Mesothelial cell of epicardium (in vitro differentiated cells): ENCODE measurements at places on chromosomes 1 and 21.

DNA sequence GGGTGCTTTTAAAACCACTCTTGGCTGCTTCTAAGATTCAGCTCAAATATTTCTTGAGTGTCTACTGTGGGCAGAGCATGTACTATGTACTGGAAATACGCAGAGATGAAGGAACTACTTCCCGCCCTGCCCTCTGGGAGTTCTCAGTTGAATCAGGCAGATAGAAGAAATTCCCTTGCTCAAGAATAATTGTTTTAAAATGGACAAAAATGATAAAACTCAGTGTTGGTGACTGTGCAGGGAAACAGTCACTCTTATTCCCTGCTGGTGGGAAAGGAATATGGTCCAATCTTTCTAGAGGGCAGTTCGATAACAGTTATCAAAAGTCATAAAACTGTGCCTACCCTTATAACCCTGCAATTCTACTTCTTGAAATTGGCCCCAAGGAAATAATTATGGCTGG, 16.9 kb upstream of the GRHL3 start:
- no peak for DNase-seq

- no peak for DNase-seq
Measured at GRCh38 chr1:239394107-239394506, 7.7 kb downstream of the CHRM3 start.

DNA sequence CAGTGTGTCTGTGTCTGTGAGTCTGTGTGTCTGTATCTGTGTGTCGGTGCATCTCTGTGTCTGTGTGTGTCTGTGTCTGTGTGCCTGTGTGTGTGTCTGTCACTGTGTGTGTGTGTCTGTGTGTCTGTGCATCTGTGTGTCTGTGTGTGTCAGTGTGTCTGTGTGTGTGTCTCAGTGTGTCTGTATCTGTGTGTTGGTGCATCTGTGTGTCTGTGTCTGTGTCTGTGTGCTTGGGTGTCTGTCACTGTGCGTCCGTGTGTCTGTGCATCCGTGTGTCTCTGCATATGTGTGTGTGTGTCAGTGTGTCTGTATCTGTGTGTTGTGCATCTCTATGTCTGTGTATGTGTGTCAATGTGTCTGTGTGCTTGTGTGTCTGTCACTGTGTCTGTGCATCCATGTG, 44.7 kb upstream of the POFUT2 start:
- no peak for DNase-seq

DNA sequence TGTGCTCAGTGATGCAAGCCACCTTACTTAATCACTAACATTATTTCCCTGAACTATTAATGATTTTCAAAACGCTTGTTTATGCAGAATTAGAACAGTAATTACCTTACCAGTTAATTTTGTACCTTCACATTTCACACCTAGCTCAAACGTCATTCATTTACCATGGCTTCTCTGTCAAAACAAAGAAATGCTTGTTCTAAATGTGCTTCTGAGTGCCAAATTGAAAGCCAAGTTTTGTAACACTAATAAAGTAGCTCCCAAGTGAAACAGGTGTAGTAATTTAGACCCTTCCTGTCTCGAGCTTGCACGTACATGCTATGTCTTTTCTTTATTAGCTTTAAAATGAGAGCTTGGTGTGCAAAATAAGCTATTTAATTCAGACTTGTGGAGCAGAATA, 533.7 kb upstream of the PKN2 start:
- DNase-seq = no peak

DNA sequence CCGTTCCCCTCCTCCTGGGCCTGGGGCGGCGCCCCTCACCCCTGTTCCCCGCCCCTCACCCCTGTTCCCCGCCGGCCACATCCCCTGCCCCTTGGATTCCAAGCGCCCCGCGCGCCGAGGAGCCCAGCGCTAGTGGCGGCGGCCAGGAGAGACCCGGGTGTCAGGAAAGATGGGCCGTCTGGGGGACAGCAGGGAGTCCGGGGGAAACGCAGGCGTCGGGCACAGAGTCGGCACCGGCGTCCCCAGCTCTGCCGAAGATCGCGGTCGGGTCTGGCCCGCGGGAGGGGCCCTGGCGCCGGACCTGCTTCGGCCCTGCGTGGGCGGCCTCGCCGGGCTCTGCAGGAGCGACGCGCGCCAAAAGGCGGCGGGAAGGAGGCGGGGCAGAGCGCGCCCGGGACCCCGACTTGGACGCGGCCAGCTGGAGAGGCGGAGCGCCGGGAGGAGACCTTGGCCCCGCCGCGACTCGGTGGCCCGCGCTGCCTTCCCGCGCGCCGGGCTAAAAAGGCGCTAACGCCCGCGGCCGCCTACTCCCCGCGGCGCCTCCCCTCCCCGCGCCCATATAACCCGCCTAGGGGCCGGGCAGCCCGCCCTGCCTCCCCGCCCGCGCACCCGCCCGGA, at the start of gene TP73:
Gene TP73, plus strand, starts transcription at position 587 of the 618 bp plus-strand sequence. CDS start 29,850 bp downstream, outside the sequence.
- no peak for DNase-seq

- no peak for DNase-seq
Measured at GRCh38 chr1:31904339-31905092, 33.7 kb downstream of the PTP4A2 start.

- DNase-seq = no peak
Measured at GRCh38 chr1:37389327-37389726, 85.1 kb upstream of the ZC3H12A start.

GRCh38 chr21:45632637-45633251, 10.8 kb upstream of the PCBP3 start:
- no peak for DNase-seq

DNA sequence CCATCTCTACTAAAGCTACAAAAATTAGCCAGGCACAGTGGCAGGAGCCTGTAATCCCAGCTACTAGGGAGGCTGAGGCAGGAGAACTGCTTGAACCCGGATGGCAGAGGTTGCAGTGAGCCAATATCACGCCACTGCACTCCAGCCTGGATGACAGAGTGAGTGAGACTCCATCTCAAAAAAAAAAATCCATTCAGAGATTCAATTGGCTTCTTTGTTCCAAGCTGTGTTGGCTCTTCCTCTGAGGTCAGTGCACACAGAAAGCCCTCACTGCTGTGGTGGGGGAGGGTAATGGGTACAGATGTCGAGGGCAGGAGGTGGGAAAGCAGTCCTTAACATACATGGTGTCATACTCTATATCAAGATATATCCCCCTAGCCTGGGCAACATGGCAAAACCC, 14.7 kb downstream of the TIE1 start:
- no peak for DNase-seq
